Stimulated activated CD4-positive, alpha-beta T cell treated with anti-CD3 and anti-CD28 coated beads, Interleukin-4, amount 100 ng/mL, for 24 hours (primary cell): ENCODE measurements at places on chromosomes 2 and 18.

- DNase-seq = no peak
Observed at GRCh38 chr2:36477746-36478145, 120.2 kb downstream of the FEZ2 start.

DNA sequence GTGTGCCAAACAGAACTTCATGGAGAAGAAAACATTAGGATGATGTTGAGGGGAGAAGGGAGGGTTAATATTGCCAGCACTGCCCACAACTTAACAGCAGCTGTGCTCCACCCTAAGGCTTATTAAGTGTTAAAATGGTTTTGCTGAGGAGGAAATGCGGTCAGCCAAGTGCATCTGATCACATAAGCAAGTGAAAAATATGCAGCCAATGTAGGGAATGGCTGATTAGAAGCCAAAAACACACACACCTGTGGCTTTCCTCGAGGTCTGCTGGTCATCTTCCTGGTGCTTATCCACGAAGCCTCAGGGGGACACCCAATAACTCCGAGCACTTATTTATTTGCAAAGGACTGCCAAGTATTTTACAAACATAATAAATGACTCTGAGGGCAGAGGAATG, 66.3 kb upstream of the GPR45 start:
- DNase-seq = no peak

- DNase-seq = no peak
Observed at GRCh38 chr2:43458014-43458628, 137.7 kb downstream of the THADA start.

GRCh38 chr2:33047939-33048338, 101.2 kb downstream of the LTBP1 start:
- no peak for DNase-seq

GRCh38 chr2:72893594-72894319, 6.5 kb downstream of the SPR start:
- peak; percentile 50 for DNase-seq

DNA sequence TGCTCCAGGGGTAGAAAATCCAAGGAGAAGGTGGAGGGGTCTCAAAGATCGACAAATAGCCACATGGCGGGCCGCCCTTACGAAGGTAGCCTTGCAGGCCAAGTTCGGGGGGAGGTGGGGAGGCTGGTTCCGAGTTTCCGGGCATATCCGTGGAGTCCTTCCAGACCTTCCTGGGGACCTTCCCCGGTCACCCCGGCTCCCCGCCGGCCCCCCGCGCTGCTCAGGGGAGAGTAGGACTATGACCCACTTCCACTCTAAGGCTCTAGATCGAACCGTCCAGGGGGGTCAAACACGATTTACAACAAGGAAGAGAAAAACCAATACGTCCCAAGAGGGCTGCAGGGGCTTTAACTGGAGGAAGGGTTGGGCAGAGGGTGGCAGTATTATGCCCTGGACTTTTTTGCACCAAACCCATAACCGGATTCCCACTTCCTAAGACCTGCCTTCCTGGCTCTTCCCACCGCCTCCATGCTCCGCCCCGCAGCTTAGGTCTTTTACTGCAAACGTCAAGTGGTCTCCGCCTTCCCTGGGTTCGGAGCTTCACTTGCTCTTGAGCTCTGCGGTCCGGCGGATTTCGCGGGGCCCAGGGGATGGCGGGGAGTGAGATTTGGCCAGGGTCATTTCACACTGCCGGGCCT, 779 bp upstream of the LYPD6 start:
- DNase-seq = no peak

DNA sequence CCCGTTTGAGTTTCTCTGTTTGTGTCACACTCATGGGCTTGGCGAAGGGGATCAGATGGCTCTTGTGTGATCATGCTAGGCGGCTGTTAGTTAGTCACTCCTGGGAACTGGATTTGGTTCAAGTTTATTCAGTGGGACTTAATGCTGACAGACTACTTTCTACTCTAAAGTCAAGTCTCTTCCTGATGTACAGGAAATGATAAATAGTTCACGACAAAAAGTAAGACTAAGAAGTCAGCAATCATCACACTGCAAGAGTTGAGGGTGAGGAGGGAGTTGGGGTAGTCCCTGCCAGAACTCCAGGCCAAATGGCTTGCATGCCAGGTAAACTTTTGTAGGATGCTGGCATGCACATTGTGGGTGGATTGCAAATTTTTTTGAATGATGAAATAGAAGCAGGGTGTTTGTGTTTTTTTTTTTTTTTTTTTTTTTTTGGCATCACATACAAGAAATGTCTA, 25.1 kb upstream of the CCL20 start:
- DNase-seq = no peak

GRCh38 chr2:233356546-233357308, 2.4 kb downstream of the DGKD start:
- DNase-seq = no peak

GRCh38 chr2:80670763-80671162, 366.2 kb upstream of the LRRTM1 start:
- no peak for DNase-seq

DNA sequence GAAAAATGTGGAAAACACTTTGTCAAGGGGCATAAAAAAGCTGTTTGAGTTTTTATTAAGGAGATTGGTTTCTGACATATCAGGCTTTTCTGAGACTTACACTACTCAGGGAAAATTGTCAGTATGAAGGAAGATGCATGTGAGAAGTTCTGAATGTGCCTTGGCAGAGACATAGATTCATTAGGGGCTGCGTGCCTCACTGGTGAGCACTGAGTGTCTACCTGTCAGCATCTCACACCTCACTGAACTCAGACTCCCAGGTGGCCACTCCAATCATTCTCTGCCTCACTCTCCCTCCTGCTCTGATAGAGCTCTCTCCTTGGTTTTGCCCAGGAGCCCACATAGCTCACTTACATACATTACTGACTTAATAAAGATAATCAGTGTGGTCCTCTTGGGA, 372.6 kb downstream of the LRRTM4 start:
- no peak for DNase-seq

DNA sequence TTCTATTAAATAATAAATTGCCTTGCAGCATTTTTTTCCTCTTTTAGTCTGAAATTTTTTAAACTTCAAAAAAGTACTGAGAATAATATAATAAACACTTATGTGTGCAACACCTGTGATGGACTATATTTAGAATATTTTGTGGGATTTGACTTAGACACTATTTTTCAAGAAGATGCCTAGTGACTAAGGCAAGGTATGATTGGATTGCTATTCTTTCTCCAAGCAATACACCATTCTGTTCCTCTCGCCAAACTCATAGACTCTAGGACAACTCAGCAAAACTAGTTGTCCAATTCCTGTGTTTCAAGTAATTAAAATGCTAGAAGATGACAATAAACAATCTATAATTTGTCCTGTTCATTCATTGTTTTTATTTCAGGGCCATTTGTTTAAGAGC, 75.9 kb downstream of the METTL4 start:
- no peak for DNase-seq

DNA sequence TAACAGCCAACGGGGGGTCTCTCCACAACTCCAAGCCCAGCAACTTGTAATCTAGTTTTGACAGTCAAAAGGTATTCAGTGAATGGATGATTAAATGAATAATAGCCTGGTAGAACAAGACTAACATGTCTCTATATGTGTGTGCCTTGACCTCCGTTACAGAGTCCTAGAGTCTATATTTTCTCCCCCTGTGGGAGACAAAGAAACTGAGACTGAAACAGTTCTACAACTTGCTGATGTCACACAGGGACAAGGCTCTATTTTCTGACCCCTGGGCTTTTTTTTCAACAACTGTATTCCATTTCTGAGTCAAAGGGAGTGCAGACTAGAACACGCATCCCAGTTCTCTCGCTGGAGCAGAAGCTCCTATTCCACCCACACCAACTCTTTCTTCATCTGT, 223.6 kb upstream of the AGAP1 start:
- DNase-seq = no peak

GRCh38 chr18:12580630-12581342, 77.1 kb downstream of the SPIRE1 start:
- DNase-seq = no peak

- DNase-seq = no peak
Observed at GRCh38 chr18:58859907-58860306, 4.8 kb upstream of the ZNF532 start.

GRCh38 chr2:143475041-143475776, 346.0 kb downstream of the ARHGAP15 start:
- DNase-seq = no peak

GRCh38 chr2:64133828-64134227, 10.4 kb downstream of the PELI1 start:
- no peak for DNase-seq

- DNase-seq = no peak
Observed at GRCh38 chr2:158716121-158716791, 78.9 kb upstream of the DAPL1 start.

DNA sequence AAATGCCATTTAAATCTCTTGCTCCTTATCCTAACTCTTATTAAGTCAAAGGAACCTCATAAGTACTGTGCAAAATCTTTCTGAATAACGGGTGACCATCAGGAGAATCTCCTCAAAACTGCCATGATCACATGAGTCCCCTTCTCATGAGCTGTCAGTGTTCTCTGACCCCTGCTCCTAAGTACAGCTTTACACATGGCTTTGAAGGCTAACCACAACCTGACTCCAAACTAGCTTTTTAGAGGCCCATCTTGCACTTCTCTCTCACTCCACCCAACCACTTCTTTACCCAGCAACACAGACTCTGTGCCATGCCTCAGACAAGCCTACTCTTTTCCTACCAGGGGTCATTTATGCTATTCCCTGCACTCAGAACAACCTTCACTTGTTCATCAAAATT, 253.8 kb downstream of the GPD2 start:
- DNase-seq = no peak

- DNase-seq = no peak
Observed at GRCh38 chr2:26174691-26175465, 2.0 kb downstream of the GAREM2 start.

DNA sequence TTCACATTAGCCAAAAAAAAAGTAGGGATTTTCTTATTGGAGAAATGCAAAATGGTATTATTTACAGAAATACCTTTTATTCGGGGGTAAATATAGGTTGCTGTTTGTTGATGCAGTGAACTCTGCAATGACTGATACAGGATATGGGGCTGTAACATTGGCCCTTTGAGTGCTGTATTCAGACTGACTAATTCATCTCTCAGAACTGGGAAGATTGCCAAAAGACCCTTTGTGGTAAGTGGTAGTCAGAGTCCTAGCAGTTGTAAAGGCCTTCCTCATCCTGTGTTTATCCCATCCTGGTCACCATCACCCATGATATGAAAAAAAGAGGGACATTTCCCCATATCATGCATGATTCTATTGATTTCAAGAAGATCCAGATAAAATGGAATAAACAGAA, 14.0 kb upstream of the DCC start:
- no peak for DNase-seq

- no peak for DNase-seq
Observed at GRCh38 chr2:99689145-99689742, 199.4 kb upstream of the REV1 start.

- DNase-seq = no peak
Observed at GRCh38 chr2:241298673-241299072, 16.8 kb downstream of the HDLBP start.

GRCh38 chr2:3354986-3355385, 22.6 kb downstream of the EIPR1 start:
- no peak for DNase-seq

- DNase-seq = no peak
Observed at GRCh38 chr18:34809451-34810072, 99.5 kb downstream of the DTNA start.

GRCh38 chr2:72145658-72146329, 1.9 kb downstream of the CYP26B1 start:
- no peak for DNase-seq

DNA sequence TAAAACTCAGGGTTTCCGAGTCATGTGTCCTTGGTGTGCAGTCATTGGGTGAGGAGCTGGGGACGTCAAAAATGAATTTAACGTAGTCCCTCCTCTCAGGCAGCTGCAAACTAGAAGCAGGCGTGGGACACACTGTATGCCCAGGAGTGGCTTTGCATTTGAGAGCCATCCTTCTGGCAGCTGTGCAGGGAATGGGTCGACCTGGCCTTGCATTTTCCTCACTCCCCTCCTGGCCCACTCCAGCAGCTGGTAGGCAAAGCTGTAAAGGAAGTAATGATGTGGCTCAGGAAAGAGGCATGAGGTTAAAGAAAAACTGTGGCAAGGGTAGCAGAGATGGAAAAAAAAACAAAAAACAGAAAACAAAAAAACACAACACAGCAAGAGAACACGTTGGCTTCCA, 46.5 kb downstream of the RNF144A start:
- DNase-seq = no peak

- DNase-seq = no peak
Observed at GRCh38 chr2:119323459-119323858, 43.2 kb downstream of the C2orf76 start.

GRCh38 chr2:71864085-71864484, 283.6 kb downstream of the CYP26B1 start:
- DNase-seq = no peak

GRCh38 chr18:45102126-45102525, 421.4 kb downstream of the SETBP1 start:
- DNase-seq = no peak

DNA sequence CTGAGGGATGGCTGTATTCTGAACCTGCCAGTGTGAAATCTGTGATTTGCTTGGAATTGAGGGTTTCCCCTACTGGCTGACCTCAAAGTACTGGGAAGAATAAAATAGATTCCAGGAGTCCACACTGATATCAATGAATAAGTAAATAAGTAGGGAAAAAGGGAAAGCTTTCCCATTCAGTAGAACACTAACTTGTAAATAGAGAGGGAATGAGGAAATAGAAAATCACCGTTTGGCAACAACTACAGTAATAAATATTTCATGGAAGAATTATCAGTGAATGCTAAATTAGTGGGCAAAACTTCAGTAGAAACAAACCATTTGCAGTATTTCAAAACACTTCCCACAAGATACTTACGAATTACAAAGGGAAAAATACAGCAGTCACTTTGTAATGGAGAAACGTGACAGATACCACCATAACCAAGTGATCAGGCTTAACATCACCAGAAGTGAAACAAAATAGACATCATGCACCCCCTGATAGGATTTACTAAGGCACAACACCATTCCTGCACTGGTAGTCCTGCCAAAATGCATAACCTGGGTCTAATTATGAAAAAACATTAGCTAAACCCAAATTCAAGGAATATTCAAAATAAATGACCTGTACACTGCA, 88.5 kb downstream of the ICA1L start:
- DNase-seq = no peak

- DNase-seq = no peak
Observed at GRCh38 chr2:33340280-33340679, 136.2 kb upstream of the RASGRP3 start.
